ENCODE measurements at places on chromosomes 2 and 18.

DNA sequence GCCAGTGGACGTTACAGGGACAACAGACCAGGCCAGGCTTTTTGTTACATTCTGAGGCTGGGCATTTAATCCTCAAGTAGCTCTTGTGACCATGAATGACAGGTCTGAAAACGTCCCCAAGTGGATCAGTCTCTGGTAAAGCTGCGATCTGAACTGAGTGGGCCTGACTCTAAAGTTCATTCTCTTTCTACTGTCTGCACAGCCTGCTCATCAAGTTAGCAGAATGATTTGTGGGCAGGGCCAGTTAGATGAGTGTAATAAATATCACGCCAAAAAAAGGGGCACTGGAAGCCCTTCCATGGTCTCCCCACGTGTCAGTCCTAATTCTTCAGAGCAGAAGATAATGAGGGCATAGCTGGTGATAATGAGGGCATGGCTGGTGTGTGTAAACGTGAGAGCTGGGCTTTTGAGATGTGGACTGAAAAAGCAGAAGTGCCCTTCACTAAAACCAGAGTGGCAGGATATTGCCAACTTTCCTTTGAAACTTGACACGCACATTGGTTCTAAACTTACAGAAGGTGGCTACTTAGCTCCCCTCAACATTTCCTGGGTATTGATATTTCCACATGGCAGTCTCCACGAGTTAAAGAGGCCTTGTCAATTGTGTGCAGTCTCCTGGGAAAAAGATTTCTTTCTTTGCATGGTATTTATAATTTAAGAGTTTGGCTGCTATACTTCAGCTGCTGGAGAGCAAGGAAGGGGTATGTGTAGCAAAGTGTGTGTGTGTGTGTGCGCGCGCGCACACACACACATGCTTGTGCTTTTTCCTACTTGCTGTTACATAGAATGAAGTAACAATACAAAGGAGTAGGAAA is 72.7 kb upstream of the LYPD6B start:
- DNase-seq = no peak

DNA sequence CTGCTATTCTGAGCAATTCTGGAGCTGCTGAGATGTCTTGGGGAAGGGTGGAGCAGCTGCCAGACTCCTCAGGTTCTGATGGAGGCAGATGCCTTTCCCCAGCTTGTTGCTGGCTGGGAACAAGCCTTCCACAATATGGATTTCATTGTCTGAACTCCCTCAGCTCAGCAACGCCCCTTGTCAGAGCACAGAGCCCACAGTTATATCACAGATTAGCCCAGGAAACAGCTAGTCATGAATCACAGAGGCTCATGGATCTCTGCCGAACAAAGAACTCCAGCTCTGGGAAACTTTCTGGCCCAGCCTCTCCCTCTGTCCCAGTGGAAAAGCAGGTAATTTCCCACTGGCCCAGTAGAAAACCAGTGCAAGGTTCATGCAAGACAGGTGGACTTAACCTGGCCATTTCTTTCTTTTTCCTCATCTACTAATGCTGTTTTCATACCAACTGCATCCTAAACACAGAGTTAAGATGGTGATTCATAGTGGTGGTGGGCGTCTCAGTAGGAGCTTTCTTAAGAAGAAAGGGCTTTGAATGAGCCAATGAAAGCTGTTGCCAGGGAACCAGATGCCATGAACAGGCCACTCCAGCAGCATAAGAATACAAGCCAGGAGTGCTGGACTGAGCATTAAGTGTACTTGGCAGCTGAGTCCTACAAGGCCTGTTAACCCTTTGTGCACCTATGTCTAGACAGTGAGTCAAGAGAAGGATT is 8.7 kb upstream of the KIAA2012 start:
- no peak for DNase-seq

DNA sequence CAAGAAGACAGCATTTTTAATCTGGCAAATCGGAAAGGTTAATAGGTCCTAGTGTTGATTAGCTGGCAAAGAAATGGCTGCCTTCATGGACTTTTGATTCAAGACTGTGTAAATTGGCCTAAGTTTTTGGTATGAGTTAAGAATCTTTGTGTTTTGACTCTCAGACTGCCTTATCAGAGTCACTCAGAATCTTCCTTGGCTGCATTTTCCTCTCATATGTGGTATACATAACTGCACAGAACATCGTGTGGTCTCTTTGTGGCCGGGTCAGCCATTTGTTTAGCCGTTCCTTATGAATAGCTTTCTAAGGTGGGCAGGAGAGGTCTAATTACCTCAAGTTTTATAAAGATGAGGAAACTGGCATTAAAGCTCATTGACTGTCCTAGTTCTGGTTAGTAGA is 30.1 kb downstream of the CAB39 start:
- no peak for DNase-seq

DNA sequence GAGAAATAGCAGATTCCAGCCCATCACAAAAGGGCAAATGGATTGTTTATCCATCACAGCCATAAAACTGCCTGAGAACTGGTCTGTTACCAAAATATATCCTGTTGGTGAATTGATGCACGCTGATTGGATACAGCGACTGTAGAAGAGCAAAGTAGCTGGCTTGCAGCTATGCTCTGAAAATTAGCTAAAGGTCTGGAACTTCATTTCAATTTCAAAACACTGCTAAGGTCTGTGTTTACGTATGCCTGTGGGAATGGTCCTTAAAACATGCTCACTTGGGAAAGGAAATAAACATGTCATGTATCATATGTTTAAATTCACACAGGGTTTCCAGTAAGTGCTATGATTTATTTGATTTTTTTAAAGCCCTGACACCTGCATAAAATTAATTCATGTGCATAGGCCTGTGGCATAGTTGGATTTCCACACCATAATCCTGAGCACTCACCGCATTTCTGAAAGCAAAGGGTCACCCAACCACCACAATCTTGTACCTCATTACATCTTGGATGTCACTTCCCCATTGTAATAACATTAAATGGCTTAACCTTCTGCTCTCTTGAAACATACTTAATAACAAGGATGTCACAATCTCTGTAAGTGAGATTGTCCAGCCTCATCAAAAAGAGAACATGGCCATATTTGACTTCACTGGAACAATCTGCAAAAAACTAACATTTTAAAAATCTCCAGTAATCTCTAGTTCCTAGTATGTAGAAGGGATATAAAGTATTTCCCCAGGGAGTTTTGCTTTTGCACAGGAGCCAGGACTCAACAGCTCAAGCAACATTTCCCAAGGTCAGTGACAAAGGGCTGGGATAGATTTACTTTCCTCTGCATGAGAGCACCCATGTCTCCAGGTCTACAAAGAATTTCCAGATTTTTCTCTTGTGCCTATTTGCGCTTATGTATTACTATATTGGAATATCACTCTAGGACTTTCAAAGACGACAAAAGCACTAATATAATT is 109.8 kb downstream of the FARSB start:
- DNase-seq = no peak

- DNase-seq = no peak
Measured at GRCh38 chr2:17309741-17310339, 208.4 kb downstream of the RAD51AP2 start.

- DNase-seq = no peak
Measured at GRCh38 chr2:186349508-186349907, 136.6 kb upstream of the ZC3H15 start.

GRCh38 chr2:58502931-58503330 is 261.8 kb upstream of the FANCL start:
- no peak for DNase-seq

- no peak for DNase-seq
Measured at GRCh38 chr18:62979176-62979575, 263.8 kb downstream of the PHLPP1 start.

- DNase-seq = no peak
Measured at GRCh38 chr2:16323126-16323520, 342.5 kb downstream of the CYRIA start.

- no peak for DNase-seq
Measured at GRCh38 chr2:68238955-68239822, 13.1 kb downstream of the PPP3R1 start.

- no peak for DNase-seq
Measured at GRCh38 chr2:211455216-211455841, 898.9 kb downstream of the CPS1 start.

DNA sequence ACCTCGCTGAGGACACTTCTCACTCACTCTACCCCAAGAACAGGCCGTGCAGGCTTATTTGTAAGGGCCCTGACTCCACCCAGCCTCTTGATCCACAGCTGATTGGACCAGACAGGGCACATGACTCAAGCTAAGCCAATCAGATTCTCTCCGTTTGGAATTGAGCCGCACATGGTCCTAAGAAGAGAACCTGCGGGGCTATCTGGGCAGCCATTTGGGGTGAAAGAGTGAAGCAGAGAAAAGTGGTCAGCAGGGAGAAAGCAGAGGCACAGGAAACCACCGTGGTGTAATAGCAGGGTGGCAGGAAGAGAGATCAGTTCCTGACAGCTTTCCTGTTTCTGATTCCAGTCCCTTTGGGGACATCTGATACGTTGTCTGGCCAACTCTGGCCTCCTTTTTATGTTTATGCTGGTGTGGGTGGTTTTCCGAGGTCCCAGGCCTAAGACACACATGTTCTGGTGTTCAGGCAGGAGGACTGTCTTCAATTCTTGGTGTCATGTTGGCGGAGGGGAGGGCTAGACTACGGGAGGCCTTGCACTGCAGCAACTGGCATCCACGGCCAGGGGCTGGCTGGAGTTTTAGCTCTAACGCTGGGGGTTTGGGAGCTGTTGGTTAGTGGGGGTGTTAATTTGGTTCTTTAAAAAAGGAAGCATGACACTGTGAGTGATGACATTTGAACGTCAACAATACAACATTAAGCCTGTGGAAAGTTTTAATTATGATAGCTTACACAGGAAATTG is 26.1 kb upstream of the SPTBN1 start:
- DNase-seq = no peak
